T-helper 17 cell (primary cell): ENCODE measurements at places on chromosomes 12 and 14. TPM values are rescaled to one million over a fixed set of nuclear protein-coding genes. Genes with fewer than 3 reads are reported as not detected.

DNA sequence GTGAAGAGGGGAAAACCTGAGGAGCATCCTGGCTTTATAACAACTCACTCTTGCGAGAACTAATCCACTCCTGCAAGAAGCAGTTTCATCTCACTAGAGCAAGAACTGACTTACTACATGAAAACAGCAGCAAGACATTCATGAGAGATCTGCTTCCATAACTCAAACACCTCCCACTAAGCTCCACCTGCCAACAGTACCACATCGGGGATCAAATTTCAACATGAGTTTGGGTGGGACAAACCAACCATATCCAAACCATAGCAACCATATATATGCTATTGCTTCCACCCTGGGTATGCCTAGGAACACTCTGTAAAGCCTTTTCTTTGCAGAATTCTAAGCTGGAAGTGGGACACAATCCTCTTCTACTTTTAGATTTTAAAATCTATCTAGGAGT, 13.9 kb upstream of the AVPR1A start:
- no peak overlapping the region for H3K27ac ChIP-seq
- no peaks in the 10 kb centered on the region for H3K36me3 ChIP-seq
- DNase-seq = no peak
- H3K4me3 ChIP-seq = no peak overlapping the region
- H3K27me3 ChIP-seq = peaks cover 5% of the 10 kb centered on the region

DNA sequence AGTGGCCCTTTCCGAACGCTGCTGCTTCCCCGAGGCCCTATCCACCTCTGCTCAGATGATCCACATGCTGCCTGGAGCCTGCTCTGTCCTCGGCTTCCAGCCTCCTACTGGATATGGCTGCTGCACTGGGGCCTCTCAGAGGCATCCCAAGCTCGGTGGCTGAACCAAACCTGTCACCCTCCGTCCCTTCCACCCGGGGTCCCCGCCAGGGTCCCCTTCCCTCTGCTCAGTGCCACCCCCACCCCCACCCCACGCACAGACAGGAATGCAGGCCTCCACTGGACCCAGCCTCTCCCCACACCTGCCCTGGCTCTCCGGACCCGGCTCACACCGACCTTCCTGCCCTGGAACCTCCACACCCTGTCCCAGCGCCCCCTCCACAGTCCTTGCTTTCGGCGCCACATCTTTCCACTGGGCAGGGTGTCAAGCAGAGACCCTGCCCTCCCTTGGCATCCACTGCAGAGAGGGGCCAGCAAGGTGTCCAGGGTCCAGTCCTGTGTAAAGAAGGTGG, 6.1 kb downstream of the CEP170B start:
- H3K27me3 ChIP-seq = no peaks in the 10 kb centered on the region
- no peak for DNase-seq
- no peaks in the 10 kb centered on the region for H3K36me3 ChIP-seq
- H3K4me1 ChIP-seq = peaks cover 10% of the 10 kb centered on the region
- no peak overlapping the region for H3K27ac ChIP-seq
- no peak overlapping the region for H3K4me3 ChIP-seq

DNA sequence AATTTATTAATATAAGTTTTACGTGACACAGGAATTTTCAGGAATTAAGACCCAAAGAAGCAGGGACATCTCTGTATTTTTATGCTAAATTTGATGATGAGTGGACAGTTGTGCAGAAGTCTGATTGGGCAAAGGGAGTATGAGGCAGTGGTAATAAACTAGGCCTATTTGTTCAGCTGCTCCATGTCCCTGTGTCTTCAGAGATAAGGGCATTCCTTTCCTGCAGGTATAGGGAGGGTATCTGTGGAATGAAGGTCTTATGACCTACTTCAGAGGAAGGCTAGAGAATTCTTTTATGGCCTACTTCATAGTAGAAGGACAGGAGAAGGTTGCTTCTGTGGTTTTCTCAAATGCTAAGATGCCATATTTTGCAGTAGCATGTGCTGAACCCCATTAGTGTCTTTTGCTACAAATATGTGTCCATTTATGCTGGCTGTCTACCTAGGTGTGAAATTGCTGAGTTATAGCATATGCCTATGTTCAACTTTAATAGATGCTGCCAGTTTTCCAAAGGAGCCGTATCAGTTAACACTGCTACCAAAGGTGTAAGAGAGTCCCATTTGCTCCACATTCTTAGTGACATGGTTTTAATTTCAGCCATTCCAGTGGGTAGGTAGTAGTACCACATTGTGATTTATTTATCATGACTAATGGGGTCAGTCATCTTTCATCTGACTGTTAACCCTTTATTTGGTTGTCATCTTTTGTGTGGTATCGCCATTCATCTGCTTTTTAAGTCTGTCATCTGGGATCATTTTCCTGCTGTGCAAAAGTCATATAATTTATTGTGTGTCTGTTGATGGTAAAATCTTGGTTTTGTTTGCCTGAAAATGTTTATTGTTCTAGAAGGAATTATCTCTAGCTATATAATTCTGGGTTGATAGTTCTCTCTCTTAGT, 410.7 kb upstream of the RGS6 start:
- no peak for DNase-seq
- peaks cover 7% of the 10 kb centered on the region for H3K4me1 ChIP-seq
- no peaks in the 10 kb centered on the region for H3K36me3 ChIP-seq
- H3K27me3 ChIP-seq = no peaks in the 10 kb centered on the region

Gene HHIPL1
- 0.12 TPM for total RNA-seq

Gene COX8C
- total RNA-seq = not detected

Gene CSAD
- 61.0 TPM for total RNA-seq

Gene ITGA5
- 61.6 TPM for total RNA-seq
